ENCODE measurements at places on chromosomes 2 and 18.

DNA sequence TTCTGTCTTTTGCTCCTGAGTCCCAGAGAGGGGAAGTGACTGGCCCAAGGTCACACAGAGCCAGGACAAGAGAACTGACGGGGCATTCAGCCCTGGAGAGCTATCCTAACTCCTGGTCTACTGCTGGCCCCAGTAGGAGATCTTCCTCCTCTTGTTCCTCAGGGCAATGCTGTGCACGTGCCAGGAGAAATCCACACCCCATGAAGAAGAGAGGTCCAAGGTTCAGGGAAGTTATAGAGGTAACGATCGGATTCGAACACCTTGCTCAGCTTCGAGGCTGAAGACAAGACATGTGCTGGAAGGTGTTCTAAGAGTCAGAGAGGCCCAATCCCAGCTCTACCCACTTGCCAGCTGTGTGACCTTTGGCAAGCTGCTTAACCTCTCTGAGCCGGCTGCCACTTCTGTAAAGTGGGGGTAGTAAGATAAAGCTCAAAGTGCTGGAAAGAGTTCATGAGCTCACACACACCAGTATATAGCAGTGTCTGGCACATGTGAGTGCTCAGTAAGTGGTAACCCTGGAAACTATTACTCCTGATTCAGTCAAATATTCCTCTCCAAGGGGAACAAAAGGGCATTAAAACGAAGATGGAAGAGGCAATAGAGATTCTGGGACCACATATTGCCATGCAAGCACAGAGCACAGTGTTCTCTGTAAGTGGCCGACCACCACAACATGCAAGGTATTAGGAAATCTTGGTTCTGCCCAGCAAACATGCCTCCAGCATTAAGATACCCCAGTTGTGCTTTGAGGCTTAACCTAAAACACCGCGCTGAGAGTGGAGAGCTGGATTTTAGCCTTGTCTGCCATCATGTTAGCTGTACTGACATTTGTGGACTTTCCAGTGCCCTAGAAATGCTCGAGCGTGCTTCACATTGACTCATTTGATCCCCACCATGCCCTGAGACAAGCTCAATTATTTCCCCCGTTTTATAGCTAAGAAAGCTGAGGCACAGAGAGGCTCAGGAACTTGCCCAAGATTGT, 25.6 kb downstream of the SERTAD2 start:
- no peak for DNase-seq

GRCh38 chr18:12027480-12027879, 46.2 kb downstream of the IMPA2 start:
- DNase-seq, result no peak

GRCh38 chr2:10405448-10405847, 42.7 kb downstream of the ODC1 start:
- DNase-seq, result no peak

DNA sequence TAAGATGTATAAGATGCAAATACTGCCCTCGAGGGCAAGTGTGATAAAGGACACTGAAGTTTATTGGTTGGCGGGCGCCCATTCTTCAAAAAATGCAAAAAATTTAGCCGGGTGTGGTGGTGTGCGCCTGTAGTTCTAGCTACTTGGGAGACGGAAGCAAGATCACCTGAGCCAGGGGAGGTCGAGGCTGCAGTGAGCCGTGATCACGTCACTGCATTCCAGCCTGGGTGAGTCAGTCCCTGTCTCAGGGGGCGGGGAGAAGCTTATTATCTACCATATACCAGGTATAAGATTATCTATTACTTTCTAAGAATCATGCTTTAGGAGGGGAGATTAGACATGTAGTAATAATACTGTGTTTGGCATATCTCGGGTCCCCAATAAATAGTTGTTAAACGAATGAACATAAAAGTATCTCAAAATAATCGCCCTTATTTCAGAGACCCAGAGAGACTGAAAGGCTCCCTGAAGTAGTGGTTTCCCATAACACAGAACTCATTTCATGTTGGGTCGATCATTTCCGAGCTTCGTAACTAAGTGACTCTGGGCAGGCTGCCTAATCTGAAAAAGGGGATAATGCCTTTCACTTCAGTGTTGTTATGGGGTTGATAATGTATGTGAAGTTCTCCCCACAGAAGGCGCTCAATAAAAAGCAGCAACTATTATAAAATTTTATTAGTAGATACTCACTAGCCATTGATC, 1.2 kb upstream of the SELENOI start:
- DNase-seq, result no peak

- peak; percentile 1 for DNase-seq
These were observed 53.3 kb upstream of the SLC5A7 start for GRCh38 chr2:107932979-107933378.

- DNase-seq, result no peak
These were observed 225.4 kb downstream of the TWIST2 start for GRCh38 chr2:239073270-239073669.

DNA sequence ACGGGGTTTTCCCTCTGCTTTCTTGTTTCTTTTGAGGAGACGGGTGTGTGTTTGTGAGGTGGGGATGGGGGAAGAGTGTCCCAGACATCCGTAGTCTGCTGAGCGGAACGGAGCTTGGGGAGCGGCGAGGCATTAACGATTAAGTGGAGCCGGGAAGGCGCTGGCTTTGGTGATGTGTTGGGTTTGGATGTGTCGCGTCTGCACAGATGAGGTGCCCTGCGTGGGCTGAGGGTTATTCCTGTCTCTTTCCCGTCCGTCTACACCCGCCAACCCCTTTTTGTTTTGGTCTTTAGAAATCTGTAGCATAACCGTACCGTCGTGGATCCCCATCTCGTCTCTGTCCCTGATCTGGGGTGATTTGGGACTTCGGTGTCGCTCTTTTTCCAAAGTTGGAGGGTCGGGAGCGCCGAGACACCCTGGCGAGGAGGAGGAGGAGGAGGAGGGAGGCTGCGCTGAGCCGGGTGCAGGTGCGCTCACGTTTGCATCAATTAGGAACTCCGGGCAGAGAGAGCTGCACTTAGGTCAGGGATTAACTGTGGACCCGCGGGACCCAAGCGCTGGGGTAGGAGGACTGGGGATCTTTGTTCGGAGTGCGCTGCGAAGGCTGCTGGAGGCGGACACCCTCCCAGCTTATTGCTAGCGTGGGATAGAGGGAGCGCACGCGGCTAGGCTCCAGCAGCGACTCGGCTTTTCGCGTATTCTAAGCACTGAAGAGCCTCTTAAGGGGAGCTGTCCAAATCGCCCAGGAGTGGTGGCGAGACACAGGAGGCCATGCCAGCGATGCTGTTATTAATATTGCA, 720.3 kb downstream of the DPP10 start:
- DNase-seq, result peak; percentile 7

DNA sequence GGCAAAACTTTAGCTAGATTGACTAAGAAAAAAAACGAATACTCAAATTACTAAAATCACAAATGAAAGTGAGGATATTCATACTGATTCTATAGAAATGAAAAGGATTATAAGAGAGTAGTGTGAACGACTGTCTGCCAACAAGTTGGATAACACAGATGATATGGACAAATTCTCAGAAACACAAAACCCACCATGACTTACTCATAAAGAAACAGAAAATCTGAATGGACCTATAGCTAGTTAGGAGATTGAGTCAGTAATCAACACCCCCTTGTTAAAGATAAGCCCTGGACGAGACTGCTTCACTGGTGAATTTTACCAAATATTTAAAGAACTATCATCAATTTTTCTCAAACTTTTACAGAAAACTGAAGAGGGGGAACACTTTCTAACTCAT, 108.8 kb upstream of the TMEM200C start:
- DNase-seq, result no peak

DNA sequence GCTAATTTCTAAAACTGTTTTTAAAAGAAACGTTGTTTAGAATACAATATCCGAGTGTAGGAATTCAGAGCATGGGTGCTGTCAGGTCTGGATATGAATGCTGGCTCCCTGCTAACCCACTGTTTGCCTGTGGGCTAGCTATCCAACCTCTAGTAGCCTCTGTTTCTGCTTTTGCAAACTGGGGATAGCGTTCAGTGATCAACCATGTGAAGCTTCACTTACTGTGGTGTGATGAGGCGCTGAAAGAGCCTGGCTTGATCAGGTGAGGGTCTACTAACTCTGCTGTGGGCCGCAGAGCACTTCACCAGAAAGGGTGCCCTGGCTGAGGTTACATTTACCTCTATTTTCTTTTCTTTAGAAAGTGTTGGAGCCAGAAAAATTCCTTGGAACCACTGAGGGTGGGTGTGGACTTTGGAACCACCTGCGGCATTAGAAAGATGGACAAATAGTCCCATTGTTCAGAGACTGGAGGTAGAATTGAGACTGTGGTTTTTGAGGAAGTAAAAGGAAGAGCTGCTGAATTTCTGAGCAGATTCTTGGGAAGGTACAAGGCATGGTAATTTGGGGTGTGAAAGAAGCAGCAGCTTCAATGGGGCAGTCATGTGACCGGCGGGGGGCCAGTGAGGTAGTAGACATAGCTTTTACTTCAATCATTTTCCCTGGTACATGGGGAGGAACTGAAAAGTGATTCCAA, 96.3 kb upstream of the CD302 start:
- DNase-seq, result no peak

GRCh38 chr18:66548747-66549146, 55.1 kb downstream of the CDH19 start:
- no peak for DNase-seq

GRCh38 chr2:112897624-112897978, 13.4 kb upstream of the IL37 start:
- no peak for DNase-seq

GRCh38 chr2:133819906-133820305, 251.6 kb upstream of the NCKAP5 start:
- DNase-seq, result no peak

GRCh38 chr18:51068105-51068504, 38.1 kb downstream of the SMAD4 start:
- no peak for DNase-seq

DNA sequence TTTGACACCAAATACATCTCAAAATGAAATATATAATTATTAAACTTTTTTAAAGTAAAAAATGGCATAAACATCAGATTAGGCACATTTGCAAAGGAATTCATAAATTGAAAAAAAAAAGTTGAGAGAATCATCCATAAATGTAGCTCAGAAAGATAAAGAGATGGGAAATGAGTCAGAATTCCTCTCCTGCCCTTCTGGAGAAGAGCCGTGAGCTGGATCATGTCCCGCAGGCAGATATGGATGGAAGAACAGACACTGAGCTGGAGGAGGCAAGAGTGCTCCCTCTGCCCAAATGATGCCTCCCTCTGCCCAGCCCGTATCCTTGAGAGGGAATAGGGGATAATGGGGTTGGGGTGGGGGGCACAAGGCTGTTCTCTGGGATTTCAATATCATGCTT, 190.9 kb downstream of the TFCP2L1 start:
- DNase-seq, result no peak

GRCh38 chr2:189580241-189580651, 340 bp downstream of the SLC40A1 start:
- no peak for DNase-seq
